ENCODE measurements at places on chromosomes 13 and 19.

DNA sequence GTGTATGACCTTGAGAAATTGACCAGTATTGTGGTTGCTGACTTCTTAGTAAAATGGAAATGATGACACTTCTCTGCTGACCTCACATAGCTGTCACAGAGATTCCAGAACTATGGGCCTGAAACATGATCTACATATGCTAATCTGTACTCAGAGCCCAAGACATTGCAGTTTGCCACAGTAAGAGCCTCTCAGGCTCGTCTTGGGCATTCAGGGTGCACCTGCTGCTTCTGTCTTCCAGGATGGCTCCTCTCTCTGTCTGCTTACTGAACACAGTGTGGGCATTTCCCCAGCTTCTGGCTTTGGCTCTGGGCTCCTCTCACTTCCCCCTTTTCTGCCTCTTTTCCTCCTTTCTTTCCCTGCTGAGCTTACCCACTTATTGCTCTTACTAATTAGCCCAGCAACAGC, 22.3 kb upstream of the SLC46A3 start:
- DNase-seq: no peak

- DNase-seq: no peak
Observed at GRCh38 chr13:29817604-29818378, 32.6 kb downstream of the UBL3 start.

GRCh38 chr19:30969591-30969990, 379.6 kb downstream of the TSHZ3 start:
- DNase-seq: no peak

DNA sequence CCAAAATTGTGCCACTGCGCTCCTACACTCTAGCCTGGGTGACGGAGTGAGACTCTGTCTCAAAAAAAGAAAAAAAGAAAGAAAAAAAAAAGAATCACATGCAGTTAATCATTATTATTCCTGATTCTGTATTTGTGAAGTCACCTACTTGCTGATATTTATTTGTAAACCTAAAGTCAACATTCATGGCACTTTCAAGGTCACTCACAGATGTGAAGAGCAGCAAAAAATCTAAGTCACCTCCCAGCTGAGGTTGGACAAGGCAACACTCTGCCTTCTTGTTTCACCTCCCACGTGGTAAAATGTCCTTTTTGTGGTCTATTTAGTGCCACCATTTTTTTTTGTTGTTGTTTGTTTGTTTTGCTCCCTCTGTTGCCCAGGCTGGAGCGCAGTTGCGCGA, 26.5 kb downstream of the WDR88 start:
- DNase-seq: no peak

- no peak for DNase-seq
Observed at GRCh38 chr13:41254902-41255301, 8.5 kb downstream of the MTRF1 start.

DNA sequence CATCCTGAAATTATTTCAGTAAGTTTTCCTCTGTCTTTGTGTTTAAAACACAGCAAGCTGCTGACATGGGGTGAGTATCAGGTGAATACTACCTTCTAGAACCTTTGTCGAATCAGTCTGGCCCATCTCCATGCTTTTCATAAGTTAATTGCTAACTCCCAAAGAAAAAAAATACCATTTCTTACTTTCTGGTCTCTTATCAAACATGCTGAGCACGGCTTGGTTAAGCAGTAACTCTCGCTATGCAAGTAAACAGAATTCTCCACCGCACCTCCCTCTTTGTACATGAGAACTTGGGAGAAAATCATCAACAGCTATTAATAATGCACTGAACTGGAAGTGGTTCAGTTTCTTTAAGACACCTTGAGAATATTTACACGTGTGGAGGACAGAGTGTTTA, 88.6 kb downstream of the FGF9 start:
- no peak for DNase-seq

- no peak for DNase-seq
Observed at GRCh38 chr19:11377237-11377636, 2.8 kb downstream of the SWSAP1 start.

GRCh38 chr19:19354007-19354406, 33.4 kb downstream of the MAU2 start:
- DNase-seq: no peak

GRCh38 chr13:56909896-56910600, 230.7 kb upstream of the PRR20A start:
- DNase-seq: no peak
